ENCODE measurements at places on chromosomes 3 and 15.

DNA sequence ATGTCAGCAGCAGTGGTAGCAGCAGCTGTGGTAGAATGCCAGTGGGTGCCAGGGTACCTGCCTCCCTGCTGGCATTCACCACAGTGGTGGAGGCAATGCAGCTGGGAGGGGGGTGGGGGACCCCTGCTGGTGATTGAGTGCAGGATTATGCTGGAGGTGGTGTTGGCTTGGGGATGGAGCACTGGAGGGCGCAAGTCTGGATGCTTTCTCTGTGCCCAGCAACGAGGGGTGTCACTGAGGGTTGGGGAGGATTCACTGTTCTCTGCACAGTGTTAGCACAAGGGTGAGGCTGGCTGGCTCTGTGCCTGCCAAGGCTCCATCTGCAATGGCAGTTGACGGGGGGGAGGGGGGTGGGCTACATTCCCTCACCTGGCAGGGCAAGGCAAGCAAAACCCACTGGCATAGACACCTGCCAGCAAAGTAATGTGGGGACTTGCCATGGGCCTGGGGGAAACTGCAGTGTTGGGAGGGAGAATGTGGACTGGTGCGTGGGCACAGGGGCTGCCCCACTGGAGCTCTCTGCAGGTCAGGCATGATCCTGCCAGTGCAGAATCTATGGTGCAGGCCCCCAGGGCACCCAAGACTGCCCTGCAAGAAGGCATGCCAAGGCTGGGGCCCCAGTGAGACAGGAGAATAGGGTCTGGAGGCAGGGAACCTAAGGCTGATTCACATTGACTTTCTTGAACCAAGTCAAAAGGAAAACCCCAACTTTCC lies 64.3 kb downstream of the MINDY4B start:
- no peak for DNase-seq

GRCh38 chr3:39228496-39228895 lies 36.1 kb upstream of the XIRP1 start:
- no peak for DNase-seq

DNA sequence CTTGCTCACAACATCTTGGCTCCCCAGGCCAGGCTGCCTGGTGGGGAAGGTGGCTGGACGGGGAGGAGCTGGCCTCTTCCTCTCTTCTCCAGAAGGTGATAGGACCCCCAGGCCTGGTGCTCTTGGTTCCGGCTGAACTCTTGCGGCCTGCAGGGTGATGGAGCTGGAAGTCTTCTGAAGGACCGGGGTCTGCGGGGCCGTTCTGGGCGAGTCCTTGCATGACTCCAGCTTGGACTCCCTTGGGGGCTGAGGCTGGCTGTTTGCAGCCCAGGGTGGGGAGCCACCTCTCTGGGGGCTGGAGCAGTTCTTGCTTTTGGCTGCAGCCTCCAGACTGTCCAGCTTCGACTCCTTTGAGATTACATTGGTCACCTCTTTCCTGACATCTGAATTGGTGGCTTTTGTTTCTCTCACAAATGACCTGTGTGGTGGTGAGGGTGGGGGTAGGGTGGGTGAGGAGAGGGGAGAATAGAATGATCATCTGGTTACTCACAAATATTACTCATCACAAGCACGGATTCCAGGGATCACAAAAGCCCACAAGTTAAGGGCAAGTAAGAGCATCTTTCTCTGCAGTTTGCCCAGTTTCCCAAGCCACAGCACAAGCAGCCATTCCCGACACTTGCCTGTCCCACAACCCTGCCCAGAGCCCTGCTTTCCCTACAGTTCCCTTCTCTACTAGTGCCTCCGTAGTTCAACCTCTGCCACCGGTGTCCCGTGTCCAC lies 149.1 kb upstream of the HACD2 start:
- DNase-seq: no peak

DNA sequence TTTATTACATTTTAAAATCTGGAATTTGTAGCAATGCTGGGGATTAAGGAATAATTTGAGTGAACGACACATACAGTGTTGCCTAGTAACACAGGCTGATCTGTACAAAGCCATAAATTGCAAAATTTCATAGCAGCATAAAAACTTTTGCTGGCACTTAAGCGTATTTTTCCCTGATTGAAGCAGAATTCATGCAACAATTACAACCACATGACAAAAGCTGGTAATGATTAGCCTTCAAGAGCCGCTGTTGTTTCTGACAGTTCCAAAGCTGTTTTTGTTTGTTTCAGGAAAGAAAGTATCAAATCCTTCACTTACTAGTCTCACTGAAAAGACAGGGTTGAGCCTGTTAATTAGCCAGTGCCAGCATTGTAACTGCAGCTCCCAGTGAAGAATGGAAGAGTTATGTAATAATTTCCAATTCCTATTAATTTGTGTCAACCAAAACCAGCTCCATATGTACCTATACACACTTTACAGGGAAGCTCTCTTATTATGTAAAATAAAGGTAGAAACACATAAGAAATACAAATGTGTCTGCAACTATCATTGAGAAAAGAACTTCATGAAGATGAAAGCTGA lies 60.7 kb downstream of the AGTR1 start:
- DNase-seq: no peak

DNA sequence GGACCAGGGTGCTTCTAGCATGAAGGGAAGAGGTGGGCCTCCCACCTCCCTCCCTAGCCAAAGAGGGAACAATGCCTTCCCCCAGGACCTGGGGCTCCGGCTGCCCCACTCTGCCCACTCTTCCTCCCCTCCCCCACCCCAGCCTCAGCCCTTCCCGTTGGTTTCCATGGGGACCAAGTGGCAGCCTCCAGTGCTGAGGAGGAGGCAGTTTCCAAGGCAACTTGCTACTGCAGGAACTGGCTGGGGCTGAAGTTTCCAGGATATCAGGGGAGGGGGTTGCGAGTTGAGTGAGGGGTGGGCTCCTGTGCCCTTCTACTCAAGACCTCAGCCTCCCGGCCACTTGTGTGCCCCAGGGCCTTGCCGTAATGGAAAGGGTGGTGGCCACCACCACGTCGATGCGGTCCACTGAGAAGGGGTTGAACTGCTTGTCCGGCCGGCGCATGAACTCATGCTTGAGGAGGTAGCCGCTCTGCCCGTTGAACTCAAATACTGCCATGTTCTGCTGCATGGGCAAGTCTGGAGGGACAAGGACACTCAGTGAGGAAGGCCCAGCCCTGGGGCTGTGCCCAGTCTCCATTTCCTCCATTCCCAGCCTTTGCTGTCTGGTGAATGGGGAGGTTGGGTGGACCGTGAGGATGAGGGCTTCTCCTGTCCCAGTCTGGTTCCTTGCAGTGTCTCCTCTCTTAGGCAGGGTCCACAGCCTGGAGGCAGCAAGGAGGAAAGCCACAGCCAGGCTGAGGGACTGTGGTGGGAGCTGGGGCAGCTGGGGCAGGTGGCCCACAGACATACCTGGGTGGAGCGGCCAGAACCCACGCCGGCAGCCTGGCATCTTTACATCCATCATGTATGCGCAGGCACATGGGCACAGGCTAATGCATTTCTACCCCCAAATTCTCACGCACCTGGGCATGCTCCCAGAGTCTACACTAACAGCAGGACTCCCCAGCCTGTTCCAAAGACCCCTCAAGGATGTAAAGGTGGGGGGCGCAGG lies 11.3 kb upstream of the ANKRD63 start:
- no peak for DNase-seq

GRCh38 chr3:53506110-53506762 lies 11.8 kb downstream of the CACNA1D start:
- no peak for DNase-seq

GRCh38 chr3:133490468-133491351 lies 82.8 kb upstream of the CDV3 start:
- DNase-seq: peak; percentile 45

DNA sequence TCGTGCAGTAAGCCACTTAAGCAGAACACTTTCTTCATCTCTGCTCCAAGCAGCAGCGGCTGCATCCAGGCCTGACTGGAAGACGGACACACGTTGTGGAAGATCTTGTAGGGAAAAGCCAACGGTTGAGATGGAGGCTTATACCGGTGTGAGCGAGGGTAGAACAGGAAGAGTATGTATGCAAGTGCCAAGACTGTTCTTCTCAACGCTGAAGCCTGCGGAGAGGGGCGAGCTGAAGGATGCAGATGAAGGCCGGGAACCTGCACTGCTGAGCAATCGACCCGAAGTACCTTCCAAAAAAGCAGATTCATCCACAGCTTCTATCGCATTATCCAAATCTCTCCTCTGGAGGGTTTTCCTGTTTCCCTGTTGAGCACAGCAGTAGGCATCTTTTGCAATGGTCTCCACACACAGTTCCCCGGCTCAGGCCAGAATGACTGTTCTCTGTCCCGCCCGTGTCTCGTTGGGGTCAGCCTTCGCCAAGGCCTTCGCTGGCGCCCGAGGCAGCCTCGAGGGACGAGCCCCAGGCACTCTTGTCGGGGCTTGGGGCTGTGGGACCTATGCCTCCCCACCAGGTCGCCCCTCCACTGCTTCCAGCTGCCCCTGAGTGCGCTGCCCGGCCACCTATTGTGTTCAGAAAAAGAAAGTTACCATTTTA lies 22.2 kb upstream of the DYNC1LI1 start:
- no peak for DNase-seq

DNA sequence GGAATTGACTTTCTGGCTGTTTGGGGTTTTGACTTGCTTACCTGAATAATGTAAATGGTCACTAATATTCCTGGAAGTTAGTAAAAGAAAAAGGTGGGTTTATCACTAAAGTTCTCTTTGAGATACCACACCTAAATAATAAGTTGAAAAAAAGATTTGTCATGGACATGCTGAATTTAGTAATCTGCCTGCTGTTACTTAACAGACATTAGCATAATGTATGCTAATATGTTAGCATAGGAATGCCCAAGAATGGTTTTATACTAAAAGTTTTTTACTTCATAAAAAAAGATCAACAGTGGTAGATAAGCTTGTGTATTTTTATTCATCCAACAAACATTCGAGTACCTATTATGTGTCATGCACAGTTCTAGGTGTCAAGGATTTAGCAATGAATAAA lies 36.5 kb downstream of the GMPS start:
- DNase-seq: no peak

- no peak for DNase-seq
These were observed 186.9 kb upstream of the SLC24A5 start for GRCh38 chr15:47933865-47934264.

- no peak for DNase-seq
These were observed 15.9 kb downstream of the SHF start for GRCh38 chr15:45171912-45172311.

DNA sequence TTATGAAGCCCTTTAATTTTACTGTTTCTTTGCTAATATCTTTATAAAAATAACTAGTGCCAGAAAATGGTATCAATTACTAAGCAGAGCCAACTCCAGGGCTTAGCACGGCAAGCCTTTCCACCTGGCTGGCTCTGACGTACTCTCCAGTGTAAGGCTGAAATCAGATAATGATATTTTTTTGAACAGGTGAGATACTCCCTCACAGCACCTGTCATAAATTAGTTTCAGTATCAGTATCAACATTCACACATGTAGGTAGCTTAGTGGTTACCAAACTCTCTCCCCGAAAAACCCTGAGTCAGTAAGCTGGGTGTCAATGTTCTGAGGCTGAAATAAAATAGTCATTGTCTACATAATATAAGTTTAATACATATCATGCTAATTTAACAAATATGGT lies 710.1 kb downstream of the SQOR start:
- no peak for DNase-seq

DNA sequence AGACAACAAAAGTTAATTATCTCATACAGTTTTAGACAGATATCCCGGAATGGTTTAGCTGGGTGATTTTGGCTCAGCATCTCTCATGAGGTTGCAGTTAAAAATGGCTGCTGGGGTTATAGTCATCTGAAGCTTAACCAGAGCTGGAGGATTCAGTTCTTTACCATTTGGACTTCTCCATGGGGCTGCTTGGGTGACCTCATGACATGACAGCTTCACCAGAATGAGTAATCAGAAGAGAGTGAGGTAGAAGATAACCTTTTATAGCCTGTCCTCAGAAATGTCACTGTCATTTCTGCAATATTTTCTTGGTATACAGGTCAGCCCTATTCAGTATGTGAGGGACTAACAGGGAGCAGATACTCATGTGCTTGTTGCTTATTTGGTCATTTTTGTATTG lies 30.9 kb downstream of the TFG start:
- no peak for DNase-seq

DNA sequence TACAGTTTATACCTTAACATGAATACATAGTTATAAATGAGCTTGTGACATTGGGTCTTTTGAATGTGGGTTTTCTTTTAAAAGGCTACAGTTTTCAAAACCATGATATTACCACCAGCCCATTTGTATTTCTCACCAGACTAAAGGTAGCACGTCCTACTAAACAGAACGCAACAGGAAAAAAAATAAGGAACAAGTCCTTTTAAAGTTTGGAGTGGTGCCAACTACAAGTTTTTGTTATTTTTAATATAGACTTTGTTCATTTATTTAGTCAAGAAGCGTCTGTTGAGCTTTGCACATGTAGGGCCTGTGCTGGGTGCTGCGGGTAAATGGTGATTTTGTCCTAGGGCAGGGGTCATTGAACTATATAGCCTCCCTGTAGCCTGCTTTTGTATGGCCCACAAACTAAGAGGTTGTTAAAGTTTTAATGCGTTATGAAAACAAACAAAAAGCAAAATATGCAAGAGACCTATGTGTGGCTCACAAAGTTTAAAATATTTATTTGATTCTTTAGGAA lies 164.4 kb downstream of the GHSR start:
- no peak for DNase-seq

GRCh38 chr3:24608701-24609390 lies 114.2 kb upstream of the THRB start:
- no peak for DNase-seq

DNA sequence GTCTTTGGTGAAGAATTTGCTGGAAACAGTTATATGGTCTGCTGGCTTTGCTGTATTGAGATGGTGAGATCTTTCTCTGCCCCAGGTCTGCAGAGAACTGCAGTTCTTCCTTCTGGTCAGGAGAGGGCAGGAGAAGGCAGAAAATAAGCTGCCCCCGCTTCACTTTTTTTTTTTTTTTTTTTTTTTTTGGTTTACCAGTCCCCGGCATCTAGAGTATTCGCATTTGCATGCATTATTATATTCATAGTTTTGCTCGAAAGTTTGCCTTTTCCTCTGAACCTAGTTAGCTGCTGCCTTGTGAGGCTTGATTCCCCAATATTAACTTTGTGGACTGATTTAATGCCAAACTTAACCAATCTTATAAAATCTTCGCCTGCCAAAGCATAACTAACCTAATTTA lies 10.6 kb upstream of the PARL start:
- DNase-seq: peak; percentile 44

DNA sequence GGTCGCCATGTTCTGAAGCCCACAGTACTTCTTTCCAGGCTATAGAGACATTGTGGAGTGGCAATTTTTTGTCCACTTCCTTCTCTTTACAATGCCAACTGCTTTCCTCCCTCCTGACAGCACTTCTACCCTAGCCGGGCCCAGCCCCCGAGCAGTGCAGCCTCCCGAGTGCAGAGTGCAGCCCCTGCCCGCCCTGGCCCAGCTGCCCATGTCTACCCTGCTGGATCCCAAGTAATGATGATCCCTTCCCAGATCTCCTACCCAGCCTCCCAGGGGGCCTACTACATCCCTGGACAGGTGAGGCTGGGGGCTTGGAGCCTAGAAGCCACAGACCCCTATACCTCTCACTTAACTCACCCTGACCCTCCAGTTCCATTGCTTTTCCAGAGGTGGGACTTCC lies 2.8 kb downstream of the EIF4G1 start:
- DNase-seq: no peak

GRCh38 chr3:49668414-49668797 lies 5.7 kb upstream of the APEH start:
- DNase-seq: no peak
